ENCODE measurements at places on chromosomes 4 and X. TPM values are rescaled to one million over a fixed set of nuclear protein-coding genes. Genes with fewer than 3 reads are reported as not detected.

The DCUN1D4 gene
- 35.3 TPM for total RNA-seq

The GPR50 gene
- total RNA-seq, result 0.11 TPM

The CCNA2 gene
- total RNA-seq, result 147 TPM

The BRS3 gene
- total RNA-seq, result not detected

The RIBC1 gene
- 0.20 TPM for total RNA-seq

GRCh38 chr4:56731857-56732256 is 50.8 kb upstream of the HOPX start:
- H3K36me3 ChIP-seq, result no peaks in the 10 kb centered on the region
- H3K4me3 ChIP-seq, result no peak overlapping the region
- peaks cover 8% of the 10 kb centered on the region for H3K4me1 ChIP-seq

DNA sequence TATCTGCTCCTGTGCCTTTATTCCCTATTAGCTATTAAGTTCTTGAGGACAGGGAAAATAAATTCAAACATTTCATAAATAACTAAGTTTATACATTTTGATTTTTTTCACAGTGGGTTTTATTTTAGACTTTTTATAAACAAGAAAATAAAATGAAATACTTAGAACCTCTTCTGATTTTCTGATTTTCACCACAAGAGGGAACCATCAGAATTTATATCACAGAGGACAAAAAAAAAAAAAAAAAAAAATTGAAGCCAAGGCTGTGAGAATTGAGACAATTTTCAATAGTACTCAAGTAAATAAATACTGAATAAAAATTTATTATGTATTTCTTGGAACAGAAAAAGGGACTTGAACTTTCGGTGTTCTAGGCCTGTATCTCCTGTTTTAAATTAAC is 288.1 kb downstream of the SH3BGRL start:
- no peak overlapping the region for H3K4me3 ChIP-seq
- H3K36me3 ChIP-seq, result no peaks in the 10 kb centered on the region
- no peaks in the 10 kb centered on the region for H3K27me3 ChIP-seq

DNA sequence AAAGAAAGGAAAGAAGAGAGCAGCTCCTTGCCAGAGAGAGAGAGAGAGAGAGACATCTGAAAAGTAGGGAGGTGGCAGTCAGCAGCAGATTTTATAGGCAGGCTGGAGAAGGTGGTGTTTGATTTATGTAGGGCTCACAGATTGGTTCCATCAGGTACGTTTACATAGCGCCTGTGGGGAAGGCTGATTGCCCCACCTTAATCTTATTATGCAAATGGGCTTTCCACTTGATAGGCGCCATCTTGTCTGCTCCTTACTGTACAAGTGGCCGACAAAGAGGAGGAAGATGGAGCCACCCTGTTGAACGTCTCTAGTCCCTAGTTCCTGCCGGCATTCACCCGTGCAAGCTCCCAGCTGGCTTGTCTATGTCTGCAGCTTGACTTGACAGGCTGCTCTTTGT is 49.1 kb upstream of the DHRSX start:
- no peaks in the 10 kb centered on the region for H3K4me1 ChIP-seq
- DNase-seq, result no peak
- H3K27ac ChIP-seq, result no peak overlapping the region
- H3K4me3 ChIP-seq, result no peak overlapping the region
- H3K36me3 ChIP-seq, result no peaks in the 10 kb centered on the region

GRCh38 chr4:74039315-74039763 is 850 bp upstream of the CXCL3 start:
- H3K4me3 ChIP-seq, result peak overlapping the region; percentile 55
- no peaks in the 10 kb centered on the region for H3K27me3 ChIP-seq
- H3K36me3 ChIP-seq, result peaks cover 3% of the 10 kb centered on the region

DNA sequence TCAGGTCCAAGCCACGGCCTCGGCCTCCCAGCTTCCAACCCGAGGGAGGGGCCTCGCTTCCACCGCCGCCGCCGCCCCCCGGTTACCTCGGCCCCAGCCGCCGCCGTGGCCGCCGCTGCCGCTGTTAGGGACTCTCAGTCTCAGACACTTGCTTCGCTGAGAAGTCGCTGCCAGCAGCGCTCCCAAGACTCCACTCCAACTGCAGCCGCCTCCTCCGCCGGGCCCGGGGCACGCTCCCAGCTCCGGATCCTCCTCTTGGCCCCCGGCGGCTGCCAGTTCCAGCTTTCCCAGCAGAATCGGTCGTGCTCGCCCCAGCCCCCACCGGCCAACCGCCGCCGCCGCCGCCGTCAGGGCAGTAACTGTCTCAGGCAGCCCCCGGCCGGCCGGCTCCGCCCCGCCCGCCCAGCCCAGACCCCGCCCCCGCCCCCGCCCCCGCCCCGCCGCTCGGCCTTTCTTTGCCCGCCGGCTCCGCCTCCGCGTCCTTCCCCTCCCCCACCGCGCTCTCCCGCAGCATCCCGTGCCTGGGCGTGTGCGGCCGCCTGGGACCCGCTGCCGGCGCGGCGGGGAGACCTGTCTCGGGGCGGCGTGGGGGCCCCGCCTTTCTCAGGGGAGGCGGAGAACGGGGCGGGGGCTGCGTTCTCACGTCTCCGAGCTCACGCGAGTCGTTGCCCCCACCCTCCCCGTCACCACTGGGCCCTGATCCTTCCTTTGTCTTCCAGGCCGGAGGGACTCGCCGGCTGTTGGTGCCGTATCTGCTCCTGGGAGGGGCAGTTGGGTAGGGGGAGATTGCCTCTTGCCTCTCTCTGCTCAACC is at the start of gene ANKRD50:
ANKRD50 (minus strand) TSS at position 361 of the 813 bp plus-strand sequence. CDS start 2,221 bp downstream, outside the sequence.
- H3K27me3 ChIP-seq, result no peaks in the 10 kb centered on the region
- peaks cover 9% of the 10 kb centered on the region for H3K4me1 ChIP-seq
- H3K4me3 ChIP-seq, result peak within 1 kb of the TSS; percentile 78
- peak within 1 kb of the TSS; percentile 94 for H3K27ac ChIP-seq
- DNase-seq, result peak; percentile 94

GRCh38 chr4:78370631-78371372 is 180.8 kb upstream of the ANXA3 start:
- H3K36me3 ChIP-seq, result no peaks in the 10 kb centered on the region
- no peak overlapping the region for H3K27ac ChIP-seq
- DNase-seq, result no peak

DNA sequence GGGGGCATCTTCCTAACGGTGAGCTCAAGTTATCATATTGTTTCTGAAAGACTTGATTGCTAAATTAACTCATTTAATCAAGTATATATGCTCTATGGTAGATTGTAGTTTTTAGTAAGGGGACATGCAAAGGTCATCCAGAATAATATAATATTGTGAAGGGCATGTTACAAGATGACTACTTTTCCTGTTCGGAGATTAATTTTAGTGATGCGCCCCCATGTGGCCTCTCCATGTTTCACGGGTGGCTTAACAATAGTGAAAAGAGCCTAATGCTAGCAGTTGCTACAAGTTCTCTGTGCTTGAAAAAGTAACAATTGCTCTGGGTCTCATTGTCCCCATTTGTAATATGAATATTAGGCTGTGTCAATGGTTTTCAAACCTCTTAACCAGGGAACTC is 12.2 kb downstream of the SMPX start:
- no peak overlapping the region for H3K4me3 ChIP-seq
- H3K27ac ChIP-seq, result no peak overlapping the region
- H3K27me3 ChIP-seq, result no peaks in the 10 kb centered on the region
- H3K4me1 ChIP-seq, result no peaks in the 10 kb centered on the region
- no peaks in the 10 kb centered on the region for H3K36me3 ChIP-seq

- H3K36me3 ChIP-seq, result peaks cover 13% of the 10 kb centered on the region
- H3K4me3 ChIP-seq, result peak overlapping the region; percentile 68
- H3K27ac ChIP-seq, result peak overlapping the region; percentile 98
- H3K4me1 ChIP-seq, result peaks cover 15% of the 10 kb centered on the region
- no peaks in the 10 kb centered on the region for H3K27me3 ChIP-seq
- no peak for DNase-seq
Measured at GRCh38 chrX:130167040-130167439, 1.4 kb upstream of the AIFM1 start.

DNA sequence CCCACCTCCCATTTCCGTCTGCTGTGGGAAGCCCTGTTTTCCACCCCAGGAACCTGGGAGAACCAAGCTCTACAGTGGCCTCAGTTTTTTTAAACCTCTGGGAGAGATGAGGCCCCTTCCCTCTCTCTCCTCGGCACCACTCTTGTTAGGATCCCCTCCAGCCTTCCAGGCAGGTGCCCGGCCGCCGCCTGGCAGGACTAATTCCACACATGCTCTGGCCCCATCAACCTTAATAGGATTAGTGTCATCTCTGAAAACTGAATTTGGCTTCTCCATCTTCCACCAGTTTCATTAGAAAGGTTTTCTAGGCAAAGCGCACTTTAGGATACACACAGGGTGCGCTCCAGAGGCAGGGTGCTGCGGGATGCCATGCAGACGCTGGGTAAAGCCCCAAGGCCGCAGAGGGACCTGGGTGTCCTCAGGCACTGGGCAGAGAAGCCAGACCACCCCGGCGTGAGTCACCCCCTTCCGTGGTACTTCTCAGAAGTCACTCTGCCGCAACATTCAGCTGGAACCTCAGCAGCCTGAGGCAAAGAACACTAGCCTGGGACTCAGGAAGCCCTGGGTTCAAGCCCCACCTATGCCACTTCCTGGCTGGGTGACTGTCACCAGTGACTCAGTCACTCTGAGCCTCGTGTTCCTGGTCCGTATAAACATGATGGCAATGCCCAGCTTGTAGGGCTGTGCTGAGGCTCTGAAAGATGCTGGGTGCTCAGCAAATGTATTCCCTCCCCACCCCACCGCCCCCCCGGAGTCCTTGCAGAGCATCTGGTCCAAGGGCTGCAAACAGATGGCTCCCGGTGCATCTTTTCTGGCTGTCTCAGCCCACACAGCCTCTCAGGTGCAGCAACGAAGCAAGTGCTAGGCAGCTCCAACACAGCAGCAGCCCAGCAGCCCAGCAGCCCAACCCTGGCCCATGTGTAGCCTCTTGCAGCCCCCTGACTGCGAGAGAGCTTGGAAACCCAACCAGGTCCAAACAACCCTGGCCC is 29.1 kb downstream of the PPP2R2C start:
- no peak overlapping the region for H3K27ac ChIP-seq
- DNase-seq, result no peak
- H3K27me3 ChIP-seq, result peaks cover 52% of the 10 kb centered on the region
- no peak overlapping the region for H3K4me3 ChIP-seq
- H3K4me1 ChIP-seq, result no peaks in the 10 kb centered on the region

GRCh38 chr4:126956184-126956897 is 676.4 kb upstream of the INTU start:
- H3K4me1 ChIP-seq, result no peaks in the 10 kb centered on the region
- peaks cover 9% of the 10 kb centered on the region for H3K36me3 ChIP-seq
- no peaks in the 10 kb centered on the region for H3K27me3 ChIP-seq
- H3K4me3 ChIP-seq, result peak overlapping the region; percentile 50

All from K562 (cell line).